Stimulated activated CD4-positive, alpha-beta T cell treated with anti-CD3 and anti-CD28 coated beads, Interleukin-1b, Interleukin-23, amount 100 ng/mL, for 24 hours (primary cell): ENCODE measurements at places on chromosomes 13 and 19.

- peak; percentile 88 for DNase-seq
Observed at GRCh38 chr13:41456768-41457588, at the start of gene RGCC. Gene RGCC (plus strand): TSS chr13:41457550. CDS start chr13:41457708, 158 bp downstream.

DNA sequence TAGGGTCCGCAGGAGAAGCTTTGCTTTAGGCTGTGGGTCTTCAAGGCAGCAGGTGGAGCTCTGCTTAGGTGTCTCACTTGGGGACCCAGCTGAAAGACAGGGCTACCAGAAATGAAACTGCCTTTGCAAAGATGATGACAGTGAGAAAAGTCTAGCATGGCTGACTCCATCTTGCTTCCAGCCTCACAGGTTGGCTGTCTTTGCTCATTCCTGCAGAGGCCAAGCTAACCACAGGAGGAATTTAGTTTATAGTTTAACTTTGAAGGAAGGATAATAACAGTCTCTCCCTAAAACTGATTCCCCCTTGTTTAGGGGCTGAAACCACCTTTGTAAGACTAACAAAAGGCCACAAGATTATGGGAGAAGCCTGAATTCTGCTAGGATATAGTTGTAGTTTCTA lies 252.4 kb downstream of the UQCRFS1 start:
- no peak for DNase-seq

DNA sequence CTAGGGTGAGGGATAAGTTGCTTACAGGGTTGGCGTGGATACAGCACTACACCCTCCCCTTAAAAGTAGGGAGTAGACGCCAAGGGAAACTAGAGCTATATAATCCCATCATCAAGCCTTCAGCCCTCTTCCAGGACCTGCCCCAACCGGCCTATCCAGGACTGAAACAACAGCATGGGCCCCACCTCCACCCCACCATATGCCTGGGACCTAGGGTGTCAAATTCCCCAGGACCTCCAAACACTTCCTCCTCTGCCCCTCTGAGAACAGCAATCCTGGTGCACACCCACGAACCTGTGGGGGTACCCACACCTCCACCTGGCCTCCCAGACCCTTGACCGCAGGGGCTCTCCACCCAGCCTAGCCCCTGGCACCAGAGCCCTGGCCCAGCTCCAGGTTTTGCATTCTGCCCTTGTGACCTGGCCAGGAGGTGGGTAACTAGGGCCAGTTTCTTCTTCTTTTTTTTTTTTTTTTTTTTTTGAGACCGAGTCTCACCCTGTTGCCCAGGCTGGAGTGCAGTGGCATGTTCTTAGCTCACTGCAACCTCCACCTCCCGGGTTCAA lies 1.4 kb upstream of the CYP2F1 start:
- no peak for DNase-seq

- DNase-seq, result peak; percentile 64
Observed at GRCh38 chr13:46184277-46184699, 2.3 kb upstream of the LCP1 start.

GRCh38 chr19:42335374-42335936 lies 10.0 kb downstream of the MEGF8 start:
- DNase-seq, result no peak

- DNase-seq, result no peak
Observed at GRCh38 chr13:104996022-104996421, 1539.4 kb downstream of the EFNB2 start.

- DNase-seq, result no peak
Observed at GRCh38 chr19:11659612-11660011, 62.3 kb downstream of the ZNF627 start.

DNA sequence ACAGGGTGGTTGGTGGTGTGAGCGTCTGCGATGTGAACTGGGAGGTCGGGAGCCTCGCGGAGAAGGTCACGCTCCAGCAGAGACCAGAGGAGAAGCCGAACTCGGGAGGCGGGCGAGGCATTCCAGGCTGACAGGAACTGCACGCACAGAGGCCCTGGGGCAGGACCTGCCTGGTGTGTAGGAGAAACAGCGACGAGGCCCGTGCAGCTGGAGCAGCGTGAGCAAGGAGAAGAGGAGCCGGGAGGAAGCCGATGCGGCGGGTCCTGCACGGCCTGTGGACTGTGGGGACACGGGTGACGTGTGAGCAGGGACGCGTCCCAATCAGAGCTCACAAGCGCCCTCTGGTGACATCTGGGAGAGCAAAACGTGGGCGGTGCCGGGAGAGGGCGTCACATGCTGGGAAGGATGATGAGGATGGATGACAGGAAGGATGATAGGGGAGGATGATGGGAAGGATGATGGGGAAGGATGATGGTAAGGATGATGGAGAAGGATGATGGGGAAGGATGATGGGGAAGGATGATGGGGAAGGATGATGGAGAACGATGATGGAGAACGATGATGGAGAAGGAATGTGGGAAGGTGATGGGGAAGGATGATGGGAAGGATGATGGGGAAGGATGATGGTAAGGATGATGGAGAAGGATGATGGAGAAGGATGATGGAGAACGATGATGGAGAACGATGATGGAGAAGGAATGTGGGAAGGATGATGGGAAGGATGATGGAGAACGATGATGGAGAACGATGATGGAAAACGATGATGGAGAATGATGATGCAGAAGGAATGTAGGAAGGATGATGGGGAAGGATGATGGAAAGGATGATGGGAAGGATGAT lies 16.1 kb upstream of the MADCAM1 start:
- no peak for DNase-seq

- no peak for DNase-seq
Observed at GRCh38 chr19:44712864-44713515, 14.0 kb downstream of the CEACAM16 start.

- DNase-seq, result no peak
Observed at GRCh38 chr19:47229676-47230053, 1.3 kb downstream of the BBC3 start.

DNA sequence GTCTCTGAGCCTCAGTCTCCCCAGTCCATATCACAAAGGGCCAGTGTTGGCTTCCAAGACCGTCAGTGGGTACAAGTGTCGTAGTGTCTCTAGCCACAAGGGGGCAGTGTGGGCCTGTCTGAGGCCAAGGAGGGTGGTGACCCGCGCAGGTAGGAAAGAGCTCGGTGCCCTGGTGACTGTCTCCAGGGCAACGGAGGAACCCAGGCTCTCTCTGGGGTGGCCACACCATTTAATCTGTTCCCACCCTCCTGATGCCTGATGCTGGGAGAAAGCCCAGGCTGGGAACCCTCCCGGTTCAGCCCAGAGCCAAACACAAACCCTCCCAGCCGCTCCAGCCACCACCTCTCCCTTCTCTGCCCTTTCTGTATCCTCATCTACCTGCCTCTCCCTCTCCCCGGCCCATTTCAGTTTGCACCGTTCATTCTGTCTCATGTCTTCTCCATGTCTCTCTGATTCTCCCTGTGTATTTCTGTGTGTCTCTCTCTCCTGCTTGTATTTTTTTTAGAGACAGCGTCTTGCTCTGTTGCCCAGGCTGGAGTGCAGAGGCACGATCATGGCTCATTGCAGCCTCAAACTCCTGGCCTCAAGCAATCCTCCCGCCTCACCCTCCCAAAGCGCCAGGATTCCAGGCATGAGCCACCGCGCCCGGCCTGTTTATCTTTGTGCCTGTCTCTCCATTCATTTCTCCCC lies 17.5 kb upstream of the MEIS3 start:
- peak; percentile 80 for DNase-seq

DNA sequence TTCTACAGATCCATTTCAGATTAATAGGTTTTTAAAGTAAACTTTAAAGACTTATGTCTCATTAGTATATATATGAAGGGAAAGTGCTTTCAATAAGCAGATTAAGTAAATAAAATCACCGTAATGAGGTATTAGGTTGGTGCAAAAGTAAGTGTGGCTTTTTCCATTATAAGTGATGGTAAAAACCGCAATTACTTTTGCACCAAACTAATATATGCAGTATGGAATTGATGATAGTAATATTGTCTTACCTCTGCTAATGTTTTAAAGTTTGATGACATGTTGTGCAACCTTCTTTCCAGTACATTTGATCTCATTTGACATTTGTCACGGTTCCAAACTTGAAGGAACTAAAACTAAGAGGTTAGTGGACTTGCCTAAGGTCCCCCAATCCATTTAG lies 1819.3 kb downstream of the PCDH9 start:
- no peak for DNase-seq

- no peak for DNase-seq
Observed at GRCh38 chr13:101520672-101521071, 68.2 kb downstream of the ITGBL1 start.

DNA sequence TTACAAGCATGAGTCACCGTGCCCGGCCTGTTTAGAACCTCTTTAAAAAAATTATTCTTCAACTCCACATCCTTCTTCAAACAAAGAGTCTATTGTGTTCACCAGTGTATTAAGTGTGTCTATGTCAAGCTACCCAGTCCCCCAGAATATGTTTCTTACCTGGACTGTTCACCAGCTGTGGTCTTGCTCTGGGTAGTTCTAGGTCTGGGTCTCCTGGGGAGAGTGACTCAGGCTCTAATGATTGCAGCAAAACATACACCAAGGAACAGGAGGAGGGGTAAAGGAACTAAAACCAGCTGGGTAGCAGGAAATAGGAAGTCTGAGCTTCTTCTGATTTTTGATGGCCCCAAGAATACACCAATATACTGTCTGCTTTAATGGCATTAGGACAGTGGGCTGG lies at the start of gene FPR1:
FPR1 (minus strand) TSS at position 224 of the 400 bp plus-strand sequence. CDS start 4,884 bp downstream, outside the sequence.
- DNase-seq, result no peak

DNA sequence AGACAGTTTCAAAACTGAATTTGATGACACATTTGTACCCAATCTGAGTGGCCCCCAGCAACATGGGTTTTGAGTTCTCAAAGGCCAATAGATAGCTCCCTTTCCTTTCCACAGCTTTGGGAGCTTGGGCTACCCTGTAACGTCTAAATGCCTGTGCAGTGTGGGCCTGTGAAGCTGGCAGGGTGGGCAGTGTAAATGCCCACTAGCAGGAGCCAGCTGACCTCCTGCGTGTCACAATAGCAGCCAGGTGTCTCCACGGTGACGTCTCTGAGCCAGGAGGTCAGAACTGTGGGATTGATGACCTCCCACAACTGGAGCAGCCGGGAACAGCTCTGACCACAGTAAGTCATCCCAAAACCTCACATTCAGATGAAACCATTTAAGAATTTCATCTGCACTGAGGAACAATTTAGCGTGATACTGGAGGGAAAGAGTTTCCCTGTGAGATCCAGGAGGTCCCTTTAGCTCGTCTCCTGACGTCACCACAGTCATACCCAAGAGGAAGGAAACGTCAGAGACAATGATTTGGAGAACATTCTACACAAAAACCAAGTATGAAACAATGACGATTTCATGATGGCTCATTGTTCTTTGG lies at the start of gene IPO5:
IPO5 (plus strand) TSS at position 300 of the 595 bp plus-strand sequence. CDS start 23,022 bp downstream, outside the sequence.
- no peak for DNase-seq

GRCh38 chr19:18616023-18616422 lies 3.4 kb downstream of the TMEM59L start:
- DNase-seq, result no peak

GRCh38 chr13:72316716-72317115 lies 410.7 kb downstream of the MZT1 start:
- DNase-seq, result no peak

DNA sequence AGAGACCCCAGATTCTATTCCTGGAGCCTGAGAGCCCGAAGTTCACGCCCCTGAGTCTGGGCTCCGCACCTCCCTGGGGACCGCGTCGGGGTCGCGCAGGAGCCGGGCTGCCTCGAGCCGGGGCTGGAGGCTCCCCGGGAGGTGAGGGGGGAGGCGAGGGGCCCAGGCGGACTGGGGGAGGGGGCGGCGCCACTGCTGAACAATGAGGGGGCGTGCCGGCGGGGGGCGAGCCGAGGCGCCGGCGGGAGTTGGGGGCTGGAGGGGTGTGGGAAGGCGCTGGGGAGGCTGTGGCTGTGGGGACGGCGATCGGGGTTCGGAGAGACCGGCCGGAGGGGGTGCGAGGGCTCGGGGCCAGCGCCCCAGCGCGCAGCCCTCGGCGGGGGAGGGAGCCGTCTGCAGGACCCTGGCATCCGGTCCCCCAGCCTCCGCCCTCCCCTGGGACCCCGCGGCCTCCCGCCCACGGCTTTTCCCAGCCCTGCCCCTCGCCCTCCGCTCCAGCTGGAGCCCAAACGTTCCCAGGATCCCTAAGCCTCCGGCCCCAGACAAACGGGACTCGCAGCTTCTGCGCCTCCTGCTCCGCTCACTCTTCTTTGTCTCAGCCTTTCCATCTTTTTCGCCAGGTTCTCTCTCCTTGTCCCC lies 922 bp downstream of the PLEKHG2 start:
- no peak for DNase-seq

DNA sequence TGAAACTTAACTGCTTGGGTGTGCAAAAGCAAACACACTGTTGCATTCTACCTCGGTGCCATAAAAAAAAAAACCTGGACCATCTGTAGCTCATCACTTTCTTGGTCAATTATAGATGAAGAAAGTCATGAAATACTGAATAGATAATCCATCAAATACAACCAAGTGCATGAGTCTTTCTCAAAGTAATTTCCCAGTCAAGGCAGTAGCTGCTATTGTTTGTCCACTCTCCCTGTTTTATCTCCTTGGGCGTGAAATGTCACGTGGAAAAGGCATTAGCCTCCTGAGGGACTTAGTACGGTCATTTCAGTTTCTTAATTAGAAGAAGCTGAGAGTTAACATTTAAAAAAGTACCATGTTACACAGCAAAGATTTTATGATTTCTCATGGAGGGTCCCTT lies 1697.9 kb downstream of the PCDH9 start:
- DNase-seq, result no peak

DNA sequence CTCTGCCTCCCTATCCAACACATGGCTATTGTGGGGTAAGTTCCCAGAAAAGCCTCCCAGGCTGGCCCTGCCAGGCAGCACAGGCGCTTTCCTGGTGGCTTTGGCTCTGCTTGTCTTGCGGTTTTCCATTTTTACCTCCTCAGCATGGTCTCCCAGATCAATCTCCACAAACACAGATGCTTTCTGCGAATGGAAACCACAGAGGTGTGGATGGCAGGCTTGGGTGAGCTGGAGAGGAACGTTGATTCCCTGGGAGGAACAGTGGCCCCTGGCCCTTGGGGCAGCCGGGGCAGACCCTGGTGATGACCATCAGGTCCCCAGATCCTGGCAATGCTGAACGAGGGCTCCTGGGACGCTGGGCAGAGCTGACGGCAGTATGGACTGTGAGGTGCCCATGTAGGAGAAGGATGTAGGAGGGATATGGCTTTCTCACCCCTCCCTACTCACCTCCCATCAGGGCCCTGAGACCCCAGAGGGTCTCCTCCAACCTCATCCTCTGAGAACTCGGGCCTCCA lies 6.6 kb downstream of the C13orf46 start:
- no peak for DNase-seq

GRCh38 chr13:42152495-42152894 lies 104.0 kb downstream of the DGKH start:
- no peak for DNase-seq

GRCh38 chr19:3361384-3362216 lies 4.8 kb upstream of the NFIC start:
- no peak for DNase-seq

GRCh38 chr19:57978586-57979289 lies 4.4 kb upstream of the C19orf18 start:
- DNase-seq, result no peak
